NCI-H524 (cell line): ENCODE measurements at places on chromosomes 16 and 17.

GRCh38 chr16:22423716-22424115 is 49.3 kb upstream of the CDR2 start:
- no peak for DNase-seq

DNA sequence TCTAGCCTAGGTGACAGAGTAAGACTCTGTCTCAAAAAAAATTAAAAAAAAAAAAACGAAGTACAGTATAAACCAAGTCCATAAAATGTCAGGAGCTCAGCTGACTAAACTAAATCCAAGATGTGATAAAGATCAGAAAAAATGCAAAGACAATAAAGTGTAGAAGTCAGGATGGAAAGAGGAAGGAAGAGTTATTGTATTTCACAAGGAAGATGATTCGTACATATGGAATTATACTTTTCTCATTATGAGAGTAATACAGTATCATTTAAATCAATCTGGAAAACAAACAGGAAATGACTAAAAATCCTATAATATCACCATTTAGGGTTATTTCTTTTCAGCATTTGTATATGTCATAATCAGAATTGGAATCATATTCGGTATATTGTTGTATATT is 11.4 kb upstream of the APOH start:
- no peak for DNase-seq

- DNase-seq, result no peak
These were observed 127.5 kb downstream of the HS3ST3A1 start for GRCh38 chr17:13474073-13474800.

DNA sequence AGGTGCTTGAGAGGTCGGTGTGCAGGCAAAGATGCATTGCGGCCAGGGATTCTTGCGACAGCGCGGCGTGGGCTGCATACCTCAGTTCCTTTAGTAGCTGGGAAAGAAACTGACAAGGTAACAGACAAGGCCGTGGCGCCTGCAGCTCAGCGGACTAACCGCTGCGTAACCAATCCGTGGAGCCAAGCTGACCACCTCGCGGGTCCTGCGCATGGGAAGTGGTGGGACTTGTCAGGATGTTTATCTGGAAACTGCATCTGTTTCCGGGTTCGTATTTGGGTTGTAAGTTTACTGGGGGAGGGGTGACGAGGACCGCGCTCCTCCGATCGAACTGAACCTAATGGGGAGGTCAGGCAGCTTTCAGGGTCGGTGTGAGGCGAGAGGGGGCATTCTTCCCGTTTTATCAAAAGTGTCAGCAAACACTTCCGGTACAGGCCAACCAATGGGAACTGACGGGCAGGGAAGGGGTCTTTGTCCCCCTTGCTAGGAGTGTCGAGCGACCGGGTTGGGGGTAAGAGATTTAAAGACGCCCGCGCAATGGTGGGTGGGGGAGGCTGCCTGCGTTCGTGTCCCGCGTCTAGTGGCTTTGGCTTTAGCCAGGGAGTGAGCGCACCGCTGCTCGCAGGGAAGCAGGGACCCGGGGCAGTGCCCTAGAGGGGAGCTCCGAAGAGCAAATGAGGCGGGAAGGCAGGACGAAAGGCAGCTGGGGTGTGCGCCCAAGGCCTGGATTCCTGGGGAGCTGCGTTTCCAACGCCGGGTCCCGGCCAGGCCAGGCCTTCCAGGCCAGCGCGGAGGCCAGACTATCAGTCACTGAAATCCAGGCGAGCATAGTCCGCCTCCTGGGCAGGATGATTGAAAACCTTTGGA is 7.0 kb downstream of the IRX6 start:
- DNase-seq, result no peak
